ENCODE measurements at places on chromosomes 2 and 18.
A peak's percentile ranks its signal among the peaks of the same experiment; 100 is the strongest.

- DNase-seq, result no peak
Observed at GRCh38 chr2:3125001-3125760, 252.4 kb downstream of the EIPR1 start.

DNA sequence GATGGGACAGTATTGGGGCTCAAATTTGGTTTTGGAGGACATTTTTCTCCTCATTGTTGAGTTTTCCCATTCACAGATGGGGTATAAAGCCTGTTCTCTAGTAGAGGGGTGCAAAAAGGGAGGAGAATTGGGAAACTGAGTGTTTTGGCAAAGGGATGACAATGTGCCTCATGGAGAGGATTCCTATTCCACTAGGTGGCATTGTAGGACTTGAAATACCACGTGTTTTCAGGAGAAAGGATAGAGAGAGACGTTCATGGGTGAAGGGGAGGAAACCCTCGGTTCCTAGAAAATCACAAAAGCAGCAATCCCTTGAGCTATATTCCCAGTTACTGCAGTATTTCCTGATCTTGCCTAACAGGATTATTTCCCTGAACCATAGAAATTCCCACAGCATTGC, 113.7 kb upstream of the SRD5A2 start:
- DNase-seq, result no peak

DNA sequence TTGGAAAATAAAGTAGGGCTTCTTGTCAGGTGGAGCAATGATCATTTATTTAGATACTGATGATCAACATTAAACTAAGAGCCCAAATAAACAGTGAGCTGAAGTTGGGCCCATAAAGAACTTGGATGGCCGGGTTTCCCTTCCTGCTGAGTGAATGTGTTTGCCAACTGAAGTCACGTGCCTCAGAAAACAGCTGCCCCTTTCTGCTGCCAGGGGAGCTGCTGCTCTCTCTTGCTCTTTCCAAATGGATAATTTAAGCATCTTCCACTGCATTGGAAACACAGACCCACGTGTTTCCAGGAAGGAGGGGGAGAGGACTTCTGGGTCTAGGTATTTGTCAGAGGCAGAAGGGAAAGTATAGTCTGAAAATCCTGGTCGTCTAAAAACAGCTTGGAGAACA, 22.9 kb upstream of the NCKAP5 start:
- no peak for DNase-seq

- DNase-seq, result no peak
Observed at GRCh38 chr2:24515831-24516230, 24.8 kb downstream of the NCOA1 start.

DNA sequence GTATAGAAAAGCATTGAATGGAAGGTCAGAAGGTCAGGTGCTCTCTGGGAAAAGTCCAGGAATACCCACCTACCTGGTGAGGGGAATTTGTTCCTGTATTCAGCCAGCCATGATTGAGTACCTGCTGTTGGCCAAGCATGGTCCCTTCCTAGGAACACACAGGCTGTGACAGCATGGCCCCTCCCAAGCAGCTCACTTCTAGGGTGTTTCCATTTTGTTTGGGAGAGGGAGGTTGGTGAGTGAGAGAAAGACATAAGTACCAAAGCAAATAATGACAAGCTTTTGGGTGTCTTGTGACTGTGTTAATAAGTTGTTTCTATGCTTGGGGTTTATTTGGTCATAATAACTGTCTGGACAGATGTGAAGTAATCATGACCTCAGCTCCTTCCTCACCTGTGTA, 46.3 kb downstream of the CABLES1 start:
- DNase-seq, result peak; percentile 8

- DNase-seq, result no peak
Observed at GRCh38 chr2:212777020-212777491, 238.5 kb upstream of the ERBB4 start.

DNA sequence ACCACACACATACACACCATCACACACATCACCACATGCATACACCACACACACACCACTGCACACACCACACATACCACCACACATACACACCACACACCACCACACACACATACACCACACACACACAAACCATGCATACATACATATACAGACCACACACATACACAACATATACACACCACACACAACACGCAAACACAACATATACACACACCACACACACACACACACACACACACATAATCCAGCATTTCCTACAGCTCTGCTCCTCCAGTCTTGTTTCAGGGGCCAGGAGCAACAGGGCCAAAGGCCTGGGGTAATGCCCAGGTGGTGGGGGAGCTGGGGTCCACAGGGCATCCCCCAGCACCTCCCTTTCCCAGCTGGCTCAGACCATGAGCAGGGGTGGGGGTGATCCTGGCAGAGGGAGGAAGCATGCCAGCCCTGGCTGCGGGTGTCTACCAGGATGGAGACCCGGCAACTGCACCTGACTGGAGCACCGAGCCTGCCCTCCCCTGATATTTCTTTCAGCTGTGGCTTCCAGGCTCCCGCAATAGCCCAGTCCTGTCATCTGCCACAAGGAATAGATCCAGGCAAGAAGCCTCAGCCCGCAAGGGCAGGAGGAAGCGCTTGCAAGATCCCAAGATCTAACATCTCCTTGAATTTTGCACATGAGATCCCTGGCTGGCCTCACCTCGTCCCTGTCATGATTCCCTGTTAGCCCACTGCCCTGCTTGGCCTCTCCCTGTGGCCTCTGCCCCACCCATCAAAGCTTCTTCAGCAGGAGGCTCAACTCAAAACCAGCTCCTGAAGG, 196.9 kb downstream of the TNS1 start:
- DNase-seq, result no peak

GRCh38 chr2:67259556-67260342, 137.4 kb upstream of the ETAA1 start:
- no peak for DNase-seq

GRCh38 chr2:20999906-21000645, 43.8 kb downstream of the APOB start:
- no peak for DNase-seq

DNA sequence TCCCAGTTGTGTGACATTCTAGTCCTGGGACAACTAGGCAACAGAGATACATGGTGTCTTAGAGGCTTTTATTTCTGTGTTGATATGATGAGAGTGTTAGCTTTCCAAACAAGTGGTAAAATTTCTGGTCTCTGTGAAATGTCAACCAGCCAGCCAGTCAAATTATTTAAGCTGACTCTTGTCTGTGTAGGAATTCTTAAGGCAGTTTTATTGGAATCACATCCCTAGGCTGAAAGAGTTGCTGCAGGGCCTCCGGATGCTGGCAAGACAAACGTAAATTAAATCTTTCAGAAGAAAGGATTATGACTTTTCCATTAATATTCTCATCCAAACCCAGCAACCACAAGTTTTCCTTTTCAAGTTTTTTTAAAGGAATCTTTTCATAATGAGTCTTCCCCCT, 44.6 kb downstream of the SERPINB7 start:
- no peak for DNase-seq

DNA sequence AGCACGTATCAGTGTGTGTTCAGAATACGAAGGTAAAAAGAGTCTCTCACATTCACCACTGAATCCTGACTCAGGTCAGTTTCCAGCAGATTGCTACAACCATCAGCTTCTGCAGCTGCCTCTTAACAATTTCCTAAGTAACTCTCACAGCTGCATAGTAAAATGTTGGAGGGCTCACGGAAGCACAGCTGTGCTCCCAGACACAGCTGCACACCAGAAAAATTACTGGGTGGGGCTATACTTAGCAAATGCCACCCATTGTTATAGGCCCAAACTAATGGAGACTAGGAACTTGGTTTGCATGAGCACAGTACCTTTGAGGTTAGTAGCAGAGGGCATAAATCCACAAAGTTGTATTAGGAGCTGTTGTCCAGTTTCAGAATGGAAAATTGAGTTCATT, 153.9 kb upstream of the ERBB4 start:
- DNase-seq, result no peak

GRCh38 chr2:162038725-162039124, 35.3 kb downstream of the DPP4 start:
- DNase-seq, result no peak

DNA sequence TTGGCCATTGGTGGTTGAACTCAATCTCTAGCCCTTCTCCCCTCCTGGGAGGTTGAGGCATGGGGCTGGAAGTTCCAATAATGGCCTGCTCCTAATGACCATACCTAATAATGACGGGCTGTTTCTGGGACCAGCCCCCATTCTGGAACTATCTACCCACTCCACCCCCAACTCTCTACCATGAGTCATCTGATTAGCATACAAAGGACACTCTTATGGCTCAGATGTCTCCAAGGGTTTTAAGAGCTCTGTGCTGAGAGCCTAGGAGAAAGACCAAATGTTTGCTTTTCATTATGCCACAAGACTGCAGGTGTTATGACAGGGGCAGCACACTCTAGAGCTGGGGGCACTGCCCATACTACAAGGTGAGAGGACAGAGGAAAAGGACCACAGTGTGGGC, 137.0 kb upstream of the NCKAP5 start:
- DNase-seq, result no peak

GRCh38 chr18:23617412-23618014, 31.2 kb upstream of the NPC1 start:
- no peak for DNase-seq

DNA sequence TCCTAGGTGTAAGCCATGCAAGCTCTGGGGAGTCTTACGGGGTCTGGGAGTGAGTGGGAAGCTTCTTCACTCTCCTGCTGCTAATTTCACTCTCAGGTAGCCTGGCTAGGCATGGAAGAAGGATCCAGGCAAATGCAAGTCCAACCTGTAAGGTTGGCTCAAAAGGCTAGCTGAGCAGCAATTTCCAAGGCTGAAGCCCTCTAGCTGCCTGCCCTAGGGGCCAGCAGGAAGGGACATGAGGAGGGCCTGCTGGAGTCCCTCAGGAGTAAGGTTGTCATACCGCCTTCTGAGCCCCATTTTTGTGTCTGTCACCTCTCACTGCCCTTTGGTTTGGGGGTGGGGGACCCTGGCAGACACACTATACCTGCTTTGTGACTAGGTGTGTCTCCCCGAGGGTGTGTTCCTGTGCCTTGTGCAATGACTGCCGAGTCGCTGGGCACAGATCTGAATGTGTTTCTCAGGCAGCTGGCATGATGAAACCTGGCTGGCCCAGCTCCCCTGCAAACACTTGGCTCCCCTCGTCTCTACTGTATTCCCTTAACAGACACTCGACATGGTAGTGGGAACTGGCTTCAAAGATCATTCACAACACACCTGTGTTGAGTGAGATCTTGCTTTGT, 123.9 kb upstream of the FAM136A start:
- no peak for DNase-seq

- DNase-seq, result no peak
Observed at GRCh38 chr2:12127638-12128037, 381.2 kb downstream of the LPIN1 start.

GRCh38 chr2:9094117-9094516, 90.6 kb upstream of the MBOAT2 start:
- DNase-seq, result no peak

DNA sequence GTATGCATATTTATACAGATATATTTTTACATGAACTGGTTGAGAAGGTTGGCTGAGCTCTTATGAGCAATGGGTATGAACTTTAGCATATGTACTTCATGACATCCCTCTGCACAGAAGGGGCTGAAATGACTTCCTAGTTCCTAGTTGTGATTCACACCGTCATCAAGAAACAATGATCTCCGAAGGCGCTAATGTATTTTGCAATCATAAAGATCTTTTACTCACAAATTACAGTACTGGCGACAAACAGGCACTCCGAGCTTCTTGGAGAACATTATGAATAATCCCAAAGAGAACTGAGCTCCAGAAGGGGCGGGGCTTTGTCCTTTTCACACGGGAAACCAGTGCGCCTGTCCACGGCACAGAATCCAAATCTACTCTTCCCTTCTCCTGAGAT, 18.1 kb downstream of the BCL2 start:
- no peak for DNase-seq

DNA sequence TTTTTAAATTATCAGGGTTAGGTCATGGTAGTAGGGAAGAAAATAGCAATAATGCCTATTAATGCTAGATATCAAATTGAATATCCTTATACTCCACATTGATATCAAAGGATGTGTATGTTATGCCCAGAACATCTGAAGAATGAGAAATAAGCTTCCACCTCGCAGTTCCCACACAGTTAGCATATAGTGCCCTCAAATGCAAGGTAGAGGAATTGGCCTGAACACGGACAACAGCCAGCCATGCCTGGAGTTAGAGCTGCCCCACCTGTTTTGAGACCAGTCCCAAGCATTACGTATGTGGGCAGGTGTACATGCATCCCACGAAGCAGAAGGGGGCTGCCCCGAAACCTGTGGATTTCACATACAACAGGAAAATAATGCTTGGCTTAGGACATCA, 79.6 kb downstream of the SUMO1 start:
- no peak for DNase-seq

DNA sequence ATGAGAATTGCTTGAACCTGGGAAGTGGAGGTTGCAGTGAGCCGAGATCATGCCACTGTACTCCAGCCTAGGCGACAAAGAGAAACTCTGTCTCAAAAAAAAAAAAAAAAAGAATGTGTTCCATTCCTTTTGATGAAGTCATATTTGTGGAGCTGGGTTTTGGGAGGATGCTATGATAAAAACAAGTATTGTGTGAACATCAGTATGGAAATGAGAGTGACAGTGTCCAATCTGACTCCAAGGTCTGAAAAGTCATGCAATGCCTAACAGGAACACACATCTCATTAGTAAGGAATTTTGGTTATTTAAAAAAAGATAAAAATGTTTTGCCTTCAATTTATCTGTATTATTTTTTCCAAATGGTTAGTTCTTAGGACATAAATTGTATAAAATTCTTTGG, 11.8 kb downstream of the GCFC2 start:
- no peak for DNase-seq

GRCh38 chr2:190546734-190547133, 12.2 kb upstream of the NEMP2 start:
- DNase-seq, result no peak

GRCh38 chr2:197312186-197312585, 1.6 kb upstream of the ANKRD44 start:
- DNase-seq, result no peak

GRCh38 chr2:85485815-85486214, 53.2 kb upstream of the MAT2A start:
- DNase-seq, result no peak

- DNase-seq, result no peak
Observed at GRCh38 chr2:165691615-165692014, 102.4 kb downstream of the GALNT3 start.

GRCh38 chr18:45910405-45911023, 56.6 kb downstream of the EPG5 start:
- no peak for DNase-seq
